ENCODE measurements at places on chromosomes 11 and 22. TPM values are rescaled to one million over a fixed set of nuclear protein-coding genes. Genes with fewer than 3 reads are reported as not detected.

The RANBP1 gene
- 225 TPM for total RNA-seq

The VPREB1 gene
- not detected for total RNA-seq

The H19 gene
- not detected for total RNA-seq

- no peak overlapping the region for H3K27ac ChIP-seq
- peaks cover 27% of the 10 kb centered on the region for H3K4me1 ChIP-seq
- peak; percentile 56 for DNase-seq
- peaks cover 4% of the 10 kb centered on the region for H3K36me3 ChIP-seq
These were observed 4.2 kb upstream of the SCARF2 start for GRCh38 chr22:20441631-20442484.

DNA sequence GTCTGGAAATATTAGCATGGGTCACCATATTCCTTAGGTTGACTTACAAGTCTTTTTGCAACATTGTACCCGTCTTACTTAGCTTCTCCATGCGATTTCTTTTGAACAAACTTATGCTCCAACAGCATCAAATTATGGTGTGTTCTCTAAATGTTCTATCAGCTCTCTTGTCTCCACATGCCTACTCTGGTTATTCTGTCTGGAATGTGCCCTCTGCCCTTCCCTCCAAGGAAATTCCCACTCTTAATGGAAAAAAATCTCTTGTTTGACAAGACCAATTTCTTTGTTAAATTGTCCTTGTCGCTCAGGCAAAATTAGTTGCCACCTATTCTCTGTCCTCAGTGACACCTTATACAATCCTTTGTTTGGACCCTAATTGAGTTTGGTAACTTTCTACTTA lies 522.8 kb upstream of the LUZP2 start:
- H3K4me3 ChIP-seq = no peak overlapping the region
- peaks cover 55% of the 10 kb centered on the region for H3K4me1 ChIP-seq
- DNase-seq = no peak
- H3K27ac ChIP-seq = peak overlapping the region; percentile 20

DNA sequence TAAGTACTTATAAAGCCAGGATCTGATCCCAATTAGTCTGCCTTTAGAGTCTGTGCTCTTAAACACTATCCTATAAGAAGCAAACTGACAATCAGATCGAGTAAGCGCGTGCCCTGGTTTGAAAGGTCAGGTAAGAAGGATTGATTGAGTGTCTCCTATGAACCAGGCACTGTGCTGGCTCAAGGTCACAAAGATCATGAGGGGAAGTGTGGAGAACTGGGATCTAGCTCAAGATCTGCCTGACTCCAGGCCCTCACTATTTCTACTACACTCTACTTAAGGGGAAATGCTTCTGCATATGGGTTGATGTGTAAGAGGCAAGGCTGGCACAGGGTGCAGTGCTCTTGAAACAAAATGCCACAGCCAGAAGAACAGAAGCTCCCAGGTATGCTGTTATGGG lies 77.0 kb downstream of the ME3 start:
- no peak for DNase-seq
- peaks cover 3% of the 10 kb centered on the region for H3K27me3 ChIP-seq
- H3K27ac ChIP-seq = no peak overlapping the region

- no peaks in the 10 kb centered on the region for H3K4me1 ChIP-seq
- H3K36me3 ChIP-seq = no peaks in the 10 kb centered on the region
- no peak for DNase-seq
- no peak overlapping the region for H3K27ac ChIP-seq
- H3K27me3 ChIP-seq = peaks cover 8% of the 10 kb centered on the region
These were observed 55.9 kb upstream of the DRD2 start for GRCh38 chr11:113531083-113531482.

- DNase-seq = peak; percentile 85
- H3K4me3 ChIP-seq = peak overlapping the region; percentile 55
- no peaks in the 10 kb centered on the region for H3K27me3 ChIP-seq
- H3K4me1 ChIP-seq = peaks cover 26% of the 10 kb centered on the region
These were observed 96.8 kb downstream of the TTC28 start for GRCh38 chr22:28582806-28583205.

GRCh38 chr11:8092587-8093424 lies 11.8 kb downstream of the TUB start:
- no peak overlapping the region for H3K27ac ChIP-seq
- H3K27me3 ChIP-seq = peaks cover 5% of the 10 kb centered on the region
- DNase-seq = peak; percentile 69
- no peaks in the 10 kb centered on the region for H3K36me3 ChIP-seq
- H3K4me3 ChIP-seq = no peak overlapping the region

Measured in HFFc6 (cell line).